CD14-positive monocyte (primary cell): ENCODE measurements at places on chromosomes 2 and 18.

GRCh38 chr2:174778085-174778981, 14.1 kb upstream of the CHRNA1 start:
- DNase-seq = peak; percentile 88

DNA sequence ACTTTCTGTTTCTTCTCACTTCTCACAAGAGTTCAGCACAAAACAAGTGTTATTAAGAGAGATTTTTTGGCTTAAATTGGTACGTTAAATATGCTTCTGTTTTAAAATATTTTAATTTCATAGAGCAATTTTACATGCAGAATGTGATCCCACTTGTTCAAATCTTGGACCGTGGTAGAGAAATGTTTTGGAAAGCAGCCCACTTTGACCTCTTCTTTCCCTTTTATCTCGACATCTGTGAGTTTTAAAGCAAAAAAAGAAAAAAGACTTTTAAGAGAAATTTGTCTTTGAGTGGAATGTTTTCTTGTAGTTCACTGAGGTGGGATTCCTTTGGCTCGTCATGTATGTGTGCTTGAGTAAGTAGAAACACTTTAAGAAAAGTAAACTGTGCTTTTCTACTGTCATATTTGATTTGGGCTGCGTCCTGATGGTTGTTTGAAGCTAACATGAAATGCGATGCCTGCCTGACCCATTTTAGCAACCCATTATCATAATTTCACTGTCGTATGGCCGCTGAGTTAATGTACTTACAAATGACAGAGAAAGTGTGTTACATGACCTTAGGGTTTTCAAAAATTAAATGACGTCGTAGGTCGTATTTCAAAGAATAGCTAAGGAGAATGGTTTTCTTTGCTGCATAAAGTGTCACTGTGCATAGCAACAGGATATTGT, 54.5 kb downstream of the TSHZ1 start:
- no peak for DNase-seq

- DNase-seq = no peak
Observed at GRCh38 chr18:63924551-63924950, 16.8 kb downstream of the SERPINB10 start.

GRCh38 chr2:148926981-148927401, 52.0 kb downstream of the KIF5C start:
- DNase-seq = peak; percentile 62

DNA sequence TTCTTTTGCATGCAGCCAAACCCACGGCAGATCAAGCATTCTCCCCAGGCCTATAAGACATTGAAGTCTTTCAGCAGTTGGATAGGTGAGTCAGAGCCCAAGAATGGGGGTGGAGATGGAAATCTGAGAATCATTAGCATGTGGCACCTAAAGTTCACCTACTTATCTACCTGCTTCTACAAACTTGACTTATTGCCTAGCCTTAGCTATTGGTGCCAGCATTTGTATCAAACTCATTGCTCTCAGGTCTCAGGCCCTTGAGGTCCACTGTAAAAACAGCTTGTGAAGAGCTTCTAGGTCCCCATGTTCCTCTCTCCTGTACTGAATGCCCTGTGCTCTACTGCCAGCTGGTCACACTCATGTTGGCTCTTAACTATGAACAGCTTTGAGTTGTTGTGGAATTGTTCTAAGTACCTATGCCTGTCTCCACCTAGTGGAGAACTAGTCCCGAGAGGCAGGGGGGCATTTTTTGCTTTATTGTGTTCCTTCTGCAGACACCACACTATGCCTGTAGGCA, 278.4 kb upstream of the SPRED2 start:
- no peak for DNase-seq

- no peak for DNase-seq
Observed at GRCh38 chr2:39666491-39667101, 879 bp downstream of the TMEM178A start.
